ENCODE measurements at places on chromosomes 12 and 14. TPM values are rescaled to one million over a fixed set of nuclear protein-coding genes. Genes with fewer than 3 reads are reported as not detected.

MFAP5 gene
- total RNA-seq: 249 TPM

HSPA2 gene
- total RNA-seq: 305 TPM

SBNO1 gene
- 31.6 TPM for total RNA-seq

CFAP54 gene
- total RNA-seq: 3.8 TPM

CPNE8 gene
- 34.0 TPM for total RNA-seq

ITGB7 gene
- 1.8 TPM for total RNA-seq

CIROP gene
- total RNA-seq: 0.19 TPM

MYO1H gene
- not detected for total RNA-seq
